ENCODE measurements at places on chromosomes 5 and 9. TPM values are rescaled to one million over a fixed set of nuclear protein-coding genes. Genes with fewer than 3 reads are reported as not detected.

DNA sequence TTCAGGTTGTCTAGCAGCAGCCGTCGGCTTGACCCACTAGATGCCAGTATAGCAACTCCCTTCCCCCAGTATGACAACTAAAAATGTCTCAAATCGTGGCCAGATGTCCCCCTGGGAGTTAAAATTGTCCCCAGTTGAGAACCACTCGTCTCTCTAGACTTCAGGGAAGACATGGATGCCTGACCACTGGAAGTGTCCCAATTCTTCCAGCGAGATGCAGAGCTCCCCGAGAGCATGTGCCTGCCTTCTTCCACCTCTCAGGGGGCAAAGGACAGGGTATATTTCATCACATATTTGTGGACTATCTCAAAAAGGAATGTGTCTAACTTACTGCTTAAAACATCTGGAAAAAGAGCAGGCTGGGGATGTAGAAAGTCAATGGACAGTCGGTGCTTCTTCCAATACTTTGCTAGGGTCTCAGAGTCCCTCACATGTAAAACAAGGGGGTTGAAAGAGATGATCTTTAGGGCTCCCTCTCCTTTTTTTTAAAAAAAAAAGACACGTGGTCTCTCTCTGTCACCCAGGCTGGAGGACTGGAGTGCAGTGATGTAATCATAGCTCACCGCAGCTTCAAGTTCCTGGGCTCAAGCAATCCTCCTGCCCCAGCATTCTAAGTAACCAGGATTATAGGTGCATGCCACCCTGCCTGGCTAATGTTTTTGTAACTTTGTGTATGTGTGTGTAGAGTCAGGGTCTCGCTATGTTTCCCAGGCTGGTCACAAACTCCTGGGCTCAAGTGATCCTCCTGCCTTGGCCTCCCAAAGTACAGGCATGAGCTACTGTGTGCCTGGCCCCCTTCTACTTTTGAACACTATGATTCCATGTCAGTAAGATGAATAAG, 190.6 kb downstream of the DAB2IP start:
- H3K4me3 ChIP-seq = no peak overlapping the region
- H3K36me3 ChIP-seq = no peaks in the 10 kb centered on the region
- DNase-seq = no peak
- H3K27ac ChIP-seq = no peak overlapping the region
- no peaks in the 10 kb centered on the region for H3K27me3 ChIP-seq
- H3K4me1 ChIP-seq = peaks cover 3% of the 10 kb centered on the region

- H3K4me1 ChIP-seq = no peaks in the 10 kb centered on the region
- H3K4me3 ChIP-seq = no peak overlapping the region
- DNase-seq = no peak
- H3K27me3 ChIP-seq = no peaks in the 10 kb centered on the region
Measured at GRCh38 chr5:58804291-58804690, 221.4 kb downstream of the RAB3C start.

- H3K27ac ChIP-seq = no peak overlapping the region
- H3K36me3 ChIP-seq = no peaks in the 10 kb centered on the region
- no peaks in the 10 kb centered on the region for H3K27me3 ChIP-seq
- DNase-seq = no peak
- peaks cover 8% of the 10 kb centered on the region for H3K4me1 ChIP-seq
Measured at GRCh38 chr9:134620751-134621557, 20.6 kb upstream of the COL5A1 start.

GRCh38 chr9:73543727-73544126, 392.1 kb downstream of the ANXA1 start:
- H3K36me3 ChIP-seq = no peaks in the 10 kb centered on the region
- no peak overlapping the region for H3K27ac ChIP-seq
- no peaks in the 10 kb centered on the region for H3K4me1 ChIP-seq
- DNase-seq = no peak
- H3K4me3 ChIP-seq = no peak overlapping the region

DNA sequence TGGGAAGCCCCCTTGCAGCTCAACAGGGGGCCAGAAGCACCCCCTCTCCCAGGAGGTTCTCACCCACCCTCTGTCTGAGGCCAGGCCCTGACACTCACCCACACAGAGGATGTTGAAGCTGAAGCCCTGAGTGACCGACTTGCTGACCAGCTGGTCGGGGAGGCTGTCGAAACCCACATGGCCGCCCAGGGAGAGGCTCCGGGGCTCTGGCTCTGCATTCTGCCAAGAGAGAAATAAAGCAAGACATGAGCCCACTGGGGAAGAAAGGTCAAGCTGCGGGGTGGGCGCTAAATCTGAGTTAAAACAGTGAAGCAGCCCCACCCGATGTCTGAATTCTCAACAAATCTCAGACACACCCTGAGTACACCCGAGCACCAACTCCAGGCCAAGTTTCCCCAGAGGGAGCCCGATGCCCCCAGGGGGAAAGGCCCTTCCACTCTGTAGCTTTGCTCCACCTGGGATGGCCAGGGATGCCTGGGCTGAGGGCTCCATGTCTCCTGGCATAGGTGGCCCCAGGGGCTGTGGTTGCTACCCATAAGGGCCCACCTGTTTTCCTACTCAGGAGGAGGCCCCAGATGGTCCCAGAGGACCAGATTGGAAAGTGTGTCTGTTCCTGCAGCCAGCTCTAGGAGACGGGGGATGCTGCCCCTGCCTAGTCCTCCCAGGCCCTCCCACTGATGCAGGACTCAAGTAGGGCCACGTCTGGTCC, 11.6 kb downstream of the SEPTIN8 start:
- H3K4me3 ChIP-seq = no peak overlapping the region
- peaks cover 17% of the 10 kb centered on the region for H3K4me1 ChIP-seq
- H3K27ac ChIP-seq = no peak overlapping the region
- H3K27me3 ChIP-seq = no peaks in the 10 kb centered on the region
- no peak for DNase-seq

DNA sequence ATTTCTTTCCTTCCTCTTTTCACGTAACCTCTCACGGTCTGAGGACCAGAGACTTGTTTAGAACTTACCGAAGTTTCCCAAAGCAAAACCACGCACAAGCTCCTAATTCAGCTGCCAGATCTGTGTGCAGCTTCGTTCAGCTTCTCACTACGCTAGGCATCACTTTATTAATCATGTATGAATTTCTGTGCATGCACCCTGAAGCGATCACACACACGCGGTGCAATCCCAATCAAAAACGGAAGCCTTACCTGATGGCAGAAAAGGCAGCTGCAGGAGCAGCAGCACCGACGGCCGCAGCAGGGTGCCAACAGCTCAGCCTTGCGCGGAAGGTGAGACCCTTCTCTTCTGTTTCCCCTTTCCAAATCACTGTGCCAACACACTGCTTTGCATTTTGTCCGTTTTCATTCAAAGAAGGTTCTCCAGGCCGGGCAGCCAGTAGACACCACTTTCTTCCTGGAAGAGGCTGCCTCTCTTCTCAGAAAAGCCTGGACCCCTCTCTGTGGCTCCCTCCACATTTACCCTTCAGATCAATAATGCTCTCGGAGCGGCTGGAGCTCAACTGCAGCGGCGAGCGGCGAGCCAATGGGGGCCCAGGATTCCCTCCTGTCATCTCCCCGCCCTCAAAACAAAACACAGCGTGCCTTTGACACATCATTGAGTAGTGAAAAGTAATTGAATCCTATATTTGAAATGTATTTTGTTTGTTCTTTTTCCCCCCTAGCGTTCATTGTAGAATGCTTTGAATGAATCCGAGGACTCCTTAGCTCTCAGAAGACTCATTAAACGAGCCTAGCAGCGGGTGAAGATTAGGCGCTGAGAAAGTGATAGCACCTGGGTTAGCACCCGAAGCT, at the start of gene CDH12:
Gene CDH12, minus strand, starts transcription at position 538 of the 854 bp plus-strand sequence.
- DNase-seq = peak; percentile 32
- H3K4me1 ChIP-seq = no peaks in the 10 kb centered on the region
- no peak within 1 kb of the TSS for H3K4me3 ChIP-seq

GRCh38 chr9:68627594-68627993, 77.4 kb upstream of the PIP5K1B start:
- H3K4me1 ChIP-seq = no peaks in the 10 kb centered on the region
- H3K4me3 ChIP-seq = no peak overlapping the region
- no peak for DNase-seq
- no peaks in the 10 kb centered on the region for H3K27me3 ChIP-seq
- H3K27ac ChIP-seq = no peak overlapping the region

SH3TC2 gene
- 0.26 TPM for total RNA-seq

TMEM215 gene
- not detected for total RNA-seq

All from fibroblast of lung (primary cell).